ENCODE measurements at places on chromosomes 2 and 18.
A peak's percentile ranks its signal among the peaks of the same experiment; 100 is the strongest.

DNA sequence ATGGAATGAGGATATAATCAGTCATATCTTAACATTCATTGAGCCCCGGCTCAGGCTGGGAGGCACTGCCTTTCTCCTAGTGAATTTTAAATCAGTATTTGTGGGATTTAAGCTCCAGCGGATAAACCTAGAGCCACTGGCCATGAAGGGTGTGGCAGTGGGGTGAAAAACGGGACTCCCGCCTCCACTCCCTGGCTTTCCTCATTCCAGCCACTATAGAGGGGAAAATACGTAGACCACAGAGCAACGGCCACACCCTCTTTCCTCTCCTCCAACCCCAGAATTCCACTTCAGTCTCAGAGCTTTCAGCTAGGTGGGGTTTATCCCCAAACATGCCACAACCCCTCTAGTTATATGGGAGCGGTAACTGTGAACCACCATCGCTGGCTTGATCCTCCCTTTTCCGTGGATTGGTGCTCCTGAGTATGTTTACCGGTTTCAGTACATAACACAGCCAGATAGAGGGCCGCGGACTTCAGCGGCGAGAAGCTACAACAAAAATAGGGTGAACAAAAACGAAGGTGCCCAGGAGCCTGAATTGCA is 70.6 kb upstream of the ITGB6 start:
- no peak for DNase-seq

GRCh38 chr2:64062840-64063239 is 43.6 kb upstream of the VPS54 start:
- no peak for DNase-seq

DNA sequence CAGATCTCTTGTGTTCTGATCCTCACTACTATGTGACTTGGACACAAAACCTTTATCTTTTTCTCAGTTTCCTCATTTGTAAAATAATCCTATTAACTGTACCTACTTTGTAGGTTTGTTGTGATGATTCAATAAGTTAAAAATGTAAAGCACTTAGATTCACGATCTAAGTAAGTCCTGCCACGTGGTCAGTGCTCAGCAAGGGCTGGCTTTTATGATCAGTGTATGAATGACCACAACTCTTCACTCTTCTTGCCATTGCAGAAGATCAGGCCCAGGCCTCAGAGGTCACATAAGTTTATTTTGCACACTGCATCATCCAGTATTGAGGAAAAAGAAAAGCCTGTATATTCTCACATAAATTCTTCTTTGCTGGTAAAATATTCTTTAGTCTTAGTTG is 1192.5 kb upstream of the ACVR2A start:
- DNase-seq: no peak

- DNase-seq: no peak
Observed at GRCh38 chr2:167249197-167249596, 360.9 kb downstream of the XIRP2 start.

GRCh38 chr2:222743251-222743812 is 71.9 kb downstream of the MOGAT1 start:
- no peak for DNase-seq

DNA sequence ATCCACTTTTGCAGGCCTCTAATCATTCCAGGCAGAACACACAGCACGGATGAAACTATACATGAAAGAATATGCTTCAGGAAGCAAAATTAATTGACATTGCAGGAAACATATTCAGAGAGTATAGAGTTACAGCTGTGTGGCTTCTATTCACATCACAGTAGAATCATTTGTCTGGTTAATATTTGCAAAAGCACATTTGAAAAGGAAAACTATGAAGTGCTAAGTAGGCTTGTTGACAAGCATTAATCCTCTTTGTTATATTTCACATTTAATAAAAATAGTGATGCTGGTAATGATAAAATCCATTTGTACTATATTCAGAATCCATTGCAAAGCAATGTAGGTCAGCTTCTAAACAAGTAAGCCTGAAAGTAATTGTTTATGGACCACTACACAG is 32.2 kb upstream of the PIK3C3 start:
- DNase-seq: no peak

DNA sequence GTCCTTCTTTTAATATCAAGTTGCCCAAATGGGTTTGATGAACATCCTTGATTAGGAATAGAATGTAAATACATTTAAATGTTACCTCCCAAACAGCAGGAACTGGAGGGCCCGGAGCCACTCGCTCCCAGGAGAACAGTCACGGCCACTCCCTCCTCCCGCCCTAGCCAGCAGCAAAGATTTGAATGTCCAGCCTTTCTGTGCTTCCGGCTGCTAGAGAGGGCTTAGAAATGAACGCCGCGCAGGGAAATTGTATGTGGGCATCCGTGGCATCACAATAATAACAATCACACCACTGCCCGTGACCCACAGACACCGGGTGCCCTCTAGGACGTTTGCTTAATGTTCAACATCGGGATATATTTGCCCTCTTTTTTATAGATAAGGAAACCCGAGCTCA is 164.9 kb upstream of the SALL3 start:
- no peak for DNase-seq

- DNase-seq: no peak
Observed at GRCh38 chr2:138494265-138494966, 7.2 kb upstream of the SPOPL start.

DNA sequence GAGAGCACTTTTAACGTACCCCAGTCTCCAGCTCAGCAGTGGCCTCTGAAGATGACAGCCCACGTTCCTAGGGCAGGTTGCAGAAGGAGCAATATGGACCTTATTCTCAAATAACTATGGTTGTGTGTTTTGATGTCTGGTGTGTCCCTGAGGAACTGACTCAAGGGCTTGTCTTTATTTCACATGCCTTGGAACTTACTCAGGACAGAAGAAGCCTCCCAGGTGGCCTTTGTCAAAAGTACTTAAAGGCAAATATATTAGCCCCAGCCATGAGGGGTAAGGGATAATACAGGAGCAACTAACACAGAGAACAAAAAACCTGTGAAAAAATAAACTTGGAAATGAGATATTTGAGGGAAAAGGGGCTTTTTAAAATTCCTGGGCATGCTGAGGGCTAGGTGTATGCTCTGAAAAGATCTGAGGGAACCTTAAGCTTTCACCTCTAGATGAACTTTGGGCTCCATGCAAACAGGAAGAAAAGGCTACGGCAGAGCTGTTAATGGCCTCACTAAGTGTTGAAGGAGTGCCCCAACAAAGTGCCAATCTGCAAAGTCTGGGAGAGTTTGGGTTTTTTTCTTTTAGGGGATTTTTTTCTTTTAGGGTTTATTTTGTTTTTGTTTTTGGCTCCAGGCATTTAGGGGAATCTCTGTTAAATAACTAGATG is 40.3 kb downstream of the SRBD1 start:
- no peak for DNase-seq

DNA sequence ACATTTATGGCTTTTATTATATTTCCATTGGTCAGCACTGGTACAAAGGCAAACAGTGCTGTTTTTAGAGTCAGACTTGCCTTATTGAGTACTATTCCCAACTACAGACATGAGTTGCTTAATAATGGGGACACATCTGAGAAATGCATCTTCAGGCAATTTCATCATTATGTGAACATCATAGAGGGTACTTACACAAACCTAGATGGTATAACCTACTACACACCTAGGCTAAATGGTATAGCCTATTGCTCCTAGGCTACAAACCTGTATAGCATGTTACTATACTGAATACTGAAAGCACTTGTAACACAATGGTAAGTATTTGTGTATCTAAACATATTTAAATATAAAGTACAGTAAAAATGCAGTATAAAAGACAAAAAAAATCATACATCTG is 36.4 kb downstream of the OLA1 start:
- no peak for DNase-seq

DNA sequence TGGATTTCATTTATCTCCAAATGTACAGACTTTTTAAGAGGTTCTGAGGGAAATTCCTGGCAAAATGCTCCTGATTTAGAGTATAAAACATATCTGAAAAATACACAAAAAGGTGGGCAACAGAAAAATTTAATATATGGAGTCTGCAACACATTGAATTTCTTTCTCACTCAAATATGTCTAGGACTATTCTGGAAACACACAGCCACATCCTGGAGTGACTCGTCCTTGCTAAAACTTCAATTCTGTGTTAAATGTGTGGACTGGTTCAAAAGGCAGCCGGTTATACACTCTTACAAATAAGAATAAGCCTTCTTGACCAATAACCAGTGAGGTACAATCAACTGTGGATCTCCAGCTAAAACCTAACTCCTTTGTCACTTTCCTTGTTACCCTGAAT is 44.1 kb upstream of the RND3 start:
- no peak for DNase-seq

DNA sequence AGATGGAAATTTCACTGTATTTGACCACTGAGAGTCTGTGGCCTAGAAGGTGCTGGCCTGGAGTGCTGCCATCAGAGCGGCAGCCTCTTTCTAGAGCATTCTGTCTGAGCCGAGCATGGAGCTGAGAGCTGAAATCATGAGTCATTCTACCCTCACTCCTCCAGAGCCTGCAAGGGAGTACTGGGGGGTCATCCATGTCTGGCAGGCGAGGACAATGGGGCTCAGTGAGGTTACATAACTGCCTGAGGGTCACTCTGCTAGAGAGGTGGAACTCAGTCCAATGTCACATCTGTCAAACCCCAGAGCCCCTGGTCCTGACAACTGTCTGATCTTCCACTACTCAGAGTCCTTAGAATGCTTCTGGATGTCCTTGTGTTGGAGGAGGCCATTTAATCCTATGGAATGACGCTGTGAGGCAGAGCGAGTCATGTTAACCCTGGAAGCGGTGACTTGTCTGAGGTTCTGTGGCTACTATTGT is 65.3 kb downstream of the HAUS1 start:
- peak; percentile 53 for DNase-seq

DNA sequence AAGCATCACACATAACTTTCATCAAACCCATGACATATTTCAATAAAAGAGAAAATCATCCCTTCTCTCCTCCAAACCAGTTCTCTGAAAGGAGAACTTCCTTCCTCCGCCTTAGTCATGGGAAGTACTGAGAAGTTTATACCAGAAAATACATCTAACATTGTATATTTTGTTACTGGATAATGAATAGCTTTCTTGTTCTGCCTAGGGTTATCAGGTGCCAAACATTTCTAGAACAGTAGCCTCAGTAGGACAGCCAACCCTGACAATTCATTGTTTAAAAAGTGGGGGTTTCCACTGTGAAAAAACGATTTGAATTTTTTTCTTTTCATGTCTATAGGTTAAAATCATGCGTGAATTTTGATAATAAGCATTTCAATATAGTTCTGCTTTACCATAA is 16.0 kb upstream of the DAW1 start:
- no peak for DNase-seq

DNA sequence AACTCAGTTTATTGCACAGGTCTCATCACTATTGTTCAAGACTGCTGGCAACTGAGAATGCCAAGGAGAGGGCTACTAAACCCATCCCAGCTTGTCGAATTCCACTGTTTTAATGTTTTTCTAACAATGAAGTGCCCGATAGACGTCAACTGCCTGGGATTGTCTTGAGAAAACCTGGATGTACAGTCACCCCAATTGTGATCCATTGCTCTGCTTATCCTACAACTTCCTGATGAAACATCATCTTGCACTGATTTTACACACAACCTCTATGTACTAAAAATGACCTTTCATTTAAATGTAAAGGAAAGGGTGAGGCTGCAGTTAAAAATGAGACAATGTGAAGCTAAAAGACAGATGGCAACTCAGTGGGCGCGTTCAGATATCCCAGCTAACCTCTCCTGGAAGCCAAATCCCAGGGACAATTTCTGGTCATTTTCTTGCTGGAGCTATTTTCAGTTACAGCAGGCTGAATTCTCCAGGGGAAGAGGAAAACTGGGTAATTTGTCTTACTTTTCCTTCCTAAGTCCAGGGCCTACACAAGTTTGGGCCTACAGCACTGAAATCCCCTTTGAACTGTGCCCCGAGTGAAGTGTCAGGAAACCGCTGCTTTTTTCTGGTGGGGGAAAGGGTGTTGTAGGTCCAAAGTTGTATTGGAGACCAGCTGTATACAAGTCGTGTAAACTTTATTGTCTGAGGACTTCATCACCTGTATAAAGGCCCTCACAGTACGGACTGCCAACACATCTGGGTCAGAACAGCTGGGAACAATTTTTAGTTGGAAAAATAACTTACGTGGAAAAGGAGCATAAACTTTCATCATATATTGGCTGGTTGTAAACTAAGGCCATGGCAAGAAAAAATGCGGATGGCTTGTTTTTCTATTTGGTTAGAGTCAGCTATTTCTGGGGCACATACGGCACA is 68.9 kb upstream of the LTBP1 start:
- no peak for DNase-seq

- DNase-seq: no peak
Observed at GRCh38 chr2:127638361-127639110, 7.4 kb upstream of the GPR17 start.

GRCh38 chr2:193695367-193695766 is 1500.6 kb upstream of the TMEFF2 start:
- peak; percentile 36 for DNase-seq

DNA sequence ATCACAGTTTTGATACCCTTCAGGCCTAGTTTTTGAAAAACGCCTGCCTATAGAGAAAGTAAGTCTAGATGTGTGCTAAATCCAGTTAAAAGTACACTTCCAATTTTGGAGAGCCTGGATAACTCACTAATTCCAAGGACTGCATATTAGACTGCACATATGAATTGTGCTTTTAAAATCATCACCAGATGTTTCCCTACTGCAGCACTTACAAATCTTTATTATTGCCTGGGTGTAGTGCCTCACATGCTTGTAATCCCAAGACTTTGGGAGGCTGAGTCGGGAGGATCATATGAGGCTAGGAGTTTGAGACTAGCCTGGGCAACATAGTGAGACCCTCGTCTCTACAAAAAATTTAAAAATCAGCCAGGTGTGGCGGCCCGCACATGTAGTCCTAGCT is 35.9 kb upstream of the HTR2B start:
- no peak for DNase-seq

DNA sequence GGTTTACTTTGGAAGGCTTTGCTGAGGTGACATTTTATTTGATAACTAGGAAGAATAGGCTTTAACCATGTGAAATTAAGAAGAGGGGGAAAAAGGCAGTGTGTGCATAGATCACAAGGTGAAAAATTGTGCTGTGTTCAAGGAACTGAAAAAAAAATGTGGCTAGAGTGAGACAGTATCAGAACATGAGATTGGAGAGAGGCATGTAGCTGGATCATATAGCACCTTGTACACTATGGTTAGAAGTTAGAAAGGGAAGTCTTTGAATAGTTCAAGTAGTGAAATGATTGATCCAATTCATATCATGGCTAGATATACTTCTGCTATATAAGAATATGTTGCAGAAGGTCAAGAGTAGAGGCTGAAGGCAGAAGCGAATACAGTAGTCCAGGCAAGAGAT is 12.3 kb upstream of the TNFRSF11A start:
- DNase-seq: no peak

- no peak for DNase-seq
Observed at GRCh38 chr2:229089776-229090175, 181.3 kb downstream of the PID1 start.

GRCh38 chr2:85239102-85239501 is 88.7 kb downstream of the TGOLN2 start:
- no peak for DNase-seq

GRCh38 chr18:31155498-31155897 is 7.2 kb downstream of the DSC1 start:
- no peak for DNase-seq

DNA sequence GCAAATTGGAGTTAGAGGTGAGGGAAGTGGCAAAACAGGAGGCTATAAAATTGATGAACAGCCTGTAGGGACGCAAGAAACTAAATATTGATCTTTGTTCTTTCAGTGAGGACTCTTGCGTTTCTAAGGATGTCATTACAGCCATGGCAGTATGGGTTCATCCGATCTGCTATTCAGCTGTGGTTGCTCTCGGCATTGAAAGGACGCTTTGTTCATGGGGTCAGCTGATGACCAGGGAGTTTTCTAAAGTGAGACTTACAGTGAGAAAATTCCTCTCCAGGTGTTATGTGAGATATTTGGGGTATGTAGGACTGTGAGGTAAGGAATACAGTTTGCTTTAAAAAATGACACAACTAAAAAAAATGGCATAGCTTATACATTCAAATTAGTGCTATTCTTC is 52.7 kb upstream of the PELI1 start:
- no peak for DNase-seq

Measured in astrocyte of the cerebellum (primary cell).